Fibroblast of gingiva (primary cell): ENCODE measurements at places on chromosomes 2 and 18.

- peak; percentile 59 for DNase-seq
Observed at GRCh38 chr2:235618039-235618438, 124.2 kb downstream of the AGAP1 start.

DNA sequence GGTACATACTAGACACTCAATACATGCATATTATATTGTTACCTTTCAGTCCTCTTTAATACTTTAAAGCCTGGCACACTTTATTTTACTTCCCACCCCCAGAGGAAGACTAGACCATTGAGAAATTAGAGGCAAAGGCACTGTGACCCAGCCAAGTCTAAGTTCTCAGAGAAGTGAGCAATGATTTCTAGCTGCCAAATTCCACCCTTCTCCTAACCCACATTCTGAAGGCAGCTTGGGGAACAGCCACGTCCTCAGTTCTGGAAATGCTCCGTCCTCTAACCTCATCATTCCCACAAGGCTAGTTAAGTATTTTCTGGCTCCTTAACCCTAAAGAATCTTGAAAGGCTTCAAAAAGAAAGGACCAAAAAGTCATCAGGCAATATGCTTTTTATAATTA, 86.6 kb downstream of the COL5A2 start:
- peak; percentile 90 for DNase-seq

- DNase-seq: peak; percentile 91
Observed at GRCh38 chr2:30185178-30185577, 38.4 kb downstream of the YPEL5 start.

DNA sequence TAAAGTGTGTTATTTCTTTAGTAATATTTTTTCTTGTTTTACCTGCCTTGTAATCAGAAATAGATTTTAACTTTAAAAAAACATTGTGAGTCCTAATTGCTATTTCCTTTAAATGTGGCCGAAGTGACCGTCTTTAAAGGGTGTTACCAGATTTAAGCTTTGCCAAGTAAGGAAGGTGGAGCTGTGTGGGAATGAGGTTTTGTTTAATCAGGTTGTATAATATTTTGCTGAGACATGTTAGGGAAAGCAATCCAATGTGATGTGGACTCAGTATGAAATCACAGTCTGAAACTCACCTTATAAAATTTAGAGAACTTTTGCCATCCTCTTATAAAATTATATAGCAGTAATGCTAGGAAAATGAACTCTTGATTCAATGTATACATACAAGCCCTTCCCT, 32.9 kb upstream of the ITPRID2 start:
- DNase-seq: no peak

DNA sequence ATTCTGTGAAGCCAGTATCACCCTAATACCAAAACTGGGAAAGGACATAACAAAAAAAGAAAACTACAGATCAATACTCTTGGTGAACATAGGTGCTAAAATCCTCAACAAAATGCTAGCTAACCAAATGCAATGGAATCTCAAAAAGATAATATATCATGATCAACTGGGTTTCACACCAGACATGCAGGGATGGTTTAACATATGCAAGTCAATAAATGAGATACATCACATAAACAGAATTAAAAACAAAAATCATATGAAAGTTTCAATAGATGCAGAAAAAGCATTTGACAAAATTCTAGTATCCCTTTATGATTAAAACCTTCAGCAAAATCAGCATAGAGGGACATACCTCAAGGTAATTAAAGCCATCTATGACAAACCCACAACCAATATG, 198.2 kb upstream of the NDUFV2 start:
- DNase-seq: no peak

DNA sequence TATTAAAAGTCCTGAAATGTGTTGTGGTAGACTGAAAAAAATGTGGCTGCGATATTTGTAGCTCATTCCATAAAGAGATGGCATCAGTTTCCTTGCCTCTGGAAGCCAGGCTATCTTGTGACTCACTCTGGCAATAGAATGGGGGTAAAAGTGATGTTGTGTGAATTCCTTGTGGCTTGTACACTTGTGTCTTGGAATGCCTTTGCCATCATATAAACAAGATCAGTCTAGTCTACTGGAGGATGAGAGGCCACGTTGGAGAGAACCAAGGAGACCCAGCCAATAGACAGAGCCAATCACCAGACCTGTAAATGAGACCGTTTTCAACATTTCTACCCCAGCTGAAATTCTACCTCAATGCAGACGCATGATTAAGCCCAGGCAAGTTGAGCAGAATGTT, 254.1 kb downstream of the TRIB2 start:
- DNase-seq: peak; percentile 55

- no peak for DNase-seq
Observed at GRCh38 chr18:79983253-79983652, 5.1 kb downstream of the TXNL4A start.

DNA sequence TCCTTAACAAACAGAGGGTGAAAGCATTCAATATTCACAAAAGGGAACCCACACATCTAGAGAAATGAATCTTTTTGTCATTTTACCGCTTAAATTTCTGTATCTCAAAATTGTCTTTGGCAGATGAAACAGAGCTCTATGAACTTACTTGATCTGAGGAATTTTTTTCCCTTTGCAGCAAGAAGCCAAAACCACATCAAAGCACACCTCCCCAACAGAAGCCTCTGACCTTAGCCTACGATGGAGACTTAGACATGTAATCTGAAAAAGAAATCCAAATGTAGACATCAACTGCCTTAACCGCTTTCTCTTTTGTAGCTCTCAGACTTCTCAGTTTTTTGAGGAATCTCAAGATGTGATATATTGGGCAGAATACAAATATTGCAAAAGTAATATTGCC, 287.9 kb upstream of the HNMT start:
- DNase-seq: no peak

GRCh38 chr2:99488539-99489062, 1.2 kb downstream of the REV1 start:
- peak; percentile 3 for DNase-seq

DNA sequence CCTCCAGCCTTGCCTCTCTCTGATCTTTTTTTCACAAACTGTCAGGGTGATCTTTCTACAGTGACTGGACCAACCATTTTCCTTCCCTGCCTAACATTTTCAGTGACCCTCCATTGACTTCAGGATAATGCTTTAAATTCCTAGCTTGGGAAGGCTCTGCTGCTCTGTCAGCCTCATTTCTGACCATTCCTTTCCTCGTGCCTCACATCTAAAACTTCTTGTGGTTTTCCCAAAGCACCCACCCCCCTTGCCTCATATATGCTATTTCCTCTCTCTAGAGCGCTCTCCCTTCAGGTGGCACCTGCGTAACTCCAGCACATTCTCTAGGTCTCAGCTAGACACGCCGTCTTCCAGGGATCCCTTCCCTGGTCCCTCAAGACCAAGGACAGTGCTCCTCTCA, 37.2 kb downstream of the DRC1 start:
- DNase-seq: no peak

GRCh38 chr18:22285361-22286140, 116.2 kb downstream of the GATA6 start:
- DNase-seq: peak; percentile 4

GRCh38 chr2:142965443-142965842, 88.0 kb downstream of the KYNU start:
- DNase-seq: peak; percentile 35

GRCh38 chr2:72115110-72116080, 32.3 kb downstream of the CYP26B1 start:
- DNase-seq: peak; percentile 79

- no peak for DNase-seq
Observed at GRCh38 chr18:3340682-3341097, 78.8 kb downstream of the MYL12B start.

- no peak for DNase-seq
Observed at GRCh38 chr2:166831930-166832329, 56.4 kb upstream of the XIRP2 start.

GRCh38 chr2:156341452-156342253, 9.1 kb upstream of the NR4A2 start:
- peak; percentile 97 for DNase-seq

DNA sequence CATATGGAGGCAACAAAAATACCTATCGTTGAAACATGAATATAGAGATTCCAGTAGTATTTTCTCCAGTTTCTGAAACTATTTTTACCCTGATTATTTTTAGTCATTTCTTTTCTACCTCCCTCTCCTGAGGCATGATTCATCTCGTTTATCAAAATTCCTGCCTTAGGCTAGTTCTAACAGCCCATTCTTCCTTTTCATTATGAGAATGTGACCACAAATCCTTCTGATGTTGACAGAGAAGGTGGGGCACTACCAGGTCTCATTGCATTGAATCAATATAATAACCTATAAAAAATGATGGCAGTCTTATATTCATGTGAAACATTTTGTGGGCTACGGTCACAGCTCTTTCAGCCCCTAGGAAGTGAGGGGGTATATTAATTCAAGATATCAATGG, 406.5 kb upstream of the UBE2E3 start:
- DNase-seq: no peak

DNA sequence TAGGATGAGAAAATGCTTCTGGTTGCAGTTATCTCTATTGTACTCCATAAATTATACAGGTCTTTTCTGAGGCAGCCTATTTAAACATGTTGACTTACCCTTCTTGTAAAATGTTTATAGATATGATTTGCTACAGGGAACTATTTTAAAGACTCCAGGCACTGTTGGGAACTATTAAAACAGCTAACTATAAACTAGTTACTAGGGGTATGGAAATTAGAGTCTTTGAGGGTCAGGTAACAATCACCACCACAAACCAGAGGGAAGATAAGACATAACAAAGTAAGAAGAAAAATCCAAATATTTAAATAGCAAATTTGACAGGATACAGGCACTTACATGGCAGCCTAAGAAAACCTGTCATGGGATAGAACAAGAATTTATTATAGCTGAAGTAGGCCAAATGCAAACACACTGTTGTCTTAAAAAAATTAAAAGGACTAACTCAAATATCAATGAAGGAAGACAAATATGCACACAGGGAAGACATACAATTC, 251.0 kb upstream of the CWC22 start:
- no peak for DNase-seq

- no peak for DNase-seq
Observed at GRCh38 chr2:67854103-67854743, 208.6 kb downstream of the C1D start.

DNA sequence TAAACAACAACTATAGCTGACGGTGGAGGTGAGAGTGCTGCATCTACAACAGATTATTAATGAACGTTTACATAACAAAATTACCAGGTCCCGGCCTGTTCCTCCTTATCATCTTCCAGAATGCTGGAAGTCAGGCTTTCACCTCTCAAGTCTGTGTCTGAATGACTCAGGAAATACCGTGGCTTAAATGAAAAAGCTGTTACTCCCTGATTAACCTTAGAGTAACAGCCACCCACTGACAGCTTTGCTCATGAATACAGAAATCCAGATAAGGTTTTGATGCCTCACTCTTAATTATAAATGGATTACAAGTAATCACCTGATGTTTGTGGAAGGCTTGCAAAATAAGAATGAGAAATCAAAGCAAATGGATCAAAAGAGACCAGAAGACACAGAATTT, 885.3 kb upstream of the CELF4 start:
- no peak for DNase-seq

DNA sequence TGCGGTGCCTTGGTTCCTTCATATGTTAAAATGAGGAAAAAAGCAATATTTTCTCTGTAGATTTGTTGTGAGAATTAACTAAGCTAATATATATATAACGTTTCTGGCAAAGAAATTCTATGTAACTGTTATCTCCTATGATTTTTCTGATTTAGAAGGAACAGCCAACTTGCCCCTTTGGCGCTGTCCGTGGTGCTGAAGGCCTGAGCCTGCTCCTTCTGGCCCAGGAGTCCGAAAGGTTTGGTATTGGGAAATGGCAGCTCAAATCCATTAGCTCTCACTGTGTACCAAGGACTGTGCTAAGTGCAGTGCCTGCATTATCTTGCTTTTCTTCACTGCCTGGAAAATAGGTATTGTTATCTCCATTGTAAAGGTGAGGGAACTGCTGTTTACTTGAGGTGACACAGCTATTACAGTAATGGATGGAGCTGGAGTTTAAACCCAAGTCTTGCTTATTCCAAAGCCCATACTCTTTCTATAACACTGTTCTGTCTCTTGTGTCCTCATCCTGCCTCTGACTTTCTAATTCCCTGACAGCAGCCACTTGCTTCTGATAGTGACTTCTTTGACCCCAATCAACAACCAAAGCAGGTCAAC, 52.2 kb downstream of the C1QL2 start:
- DNase-seq: no peak

- DNase-seq: no peak
Observed at GRCh38 chr2:12769492-12770105, 52.9 kb downstream of the TRIB2 start.

- DNase-seq: no peak
Observed at GRCh38 chr2:233439191-233439590, 84.9 kb downstream of the DGKD start.

DNA sequence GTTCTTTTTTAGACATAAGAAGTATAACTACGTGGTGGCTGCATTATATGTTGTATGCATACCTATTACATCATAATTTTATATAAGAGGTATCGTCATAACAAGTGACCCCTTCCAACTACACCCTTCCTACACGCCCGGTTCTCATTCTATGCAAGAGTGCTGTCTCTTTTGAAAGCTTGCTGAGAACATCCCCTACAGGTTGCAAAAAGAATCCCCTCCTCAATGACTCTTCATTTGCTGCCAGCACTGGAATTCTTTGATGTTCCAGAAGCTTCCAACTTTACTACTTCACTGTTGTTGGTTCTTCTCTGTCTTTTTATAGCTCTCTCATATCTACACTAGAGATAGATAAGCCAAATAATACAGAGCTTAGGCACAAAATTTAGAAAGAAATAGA, 66.4 kb downstream of the CDH7 start:
- no peak for DNase-seq

GRCh38 chr2:128771401-128771800, 452.7 kb upstream of the HS6ST1 start:
- DNase-seq: no peak

- no peak for DNase-seq
Observed at GRCh38 chr2:127909019-127909418, 23.3 kb upstream of the AMMECR1L start.

DNA sequence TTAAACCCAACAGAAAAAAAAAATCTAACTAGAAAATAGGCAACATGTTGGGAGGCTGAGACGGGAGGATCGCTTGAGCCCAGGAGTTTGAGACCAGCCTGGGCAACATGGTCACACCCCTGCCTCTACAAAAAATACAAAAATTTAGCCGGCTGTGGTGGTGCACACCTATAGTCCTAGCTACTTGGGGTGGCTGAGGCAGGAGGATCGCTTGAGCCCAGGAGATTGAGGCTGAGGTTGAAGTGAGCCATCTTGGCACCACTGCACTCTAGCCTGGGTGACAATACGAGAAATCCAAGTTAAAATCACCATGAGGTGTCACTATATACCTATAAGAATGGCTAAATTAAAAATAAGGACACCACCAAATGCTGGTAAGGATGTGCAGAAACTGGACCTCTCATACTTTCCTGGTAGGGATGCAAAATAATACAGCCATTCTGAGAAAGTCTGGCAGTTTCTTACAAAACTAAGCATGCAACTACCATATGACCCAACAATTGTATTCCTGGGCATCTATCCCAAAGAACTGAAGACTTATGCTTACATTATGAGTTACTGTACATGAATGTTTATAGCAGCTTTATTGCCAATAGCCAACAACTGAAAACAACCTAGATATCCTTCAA, 2.2 kb downstream of the SEPTIN10 start:
- peak; percentile 89 for DNase-seq

GRCh38 chr2:144430722-144431391, 89.1 kb downstream of the ZEB2 start:
- DNase-seq: peak; percentile 48

GRCh38 chr2:128341621-128342020, 23.0 kb upstream of the HS6ST1 start:
- DNase-seq: no peak
